ENCODE measurements at places on chromosomes 4 and X.

DNA sequence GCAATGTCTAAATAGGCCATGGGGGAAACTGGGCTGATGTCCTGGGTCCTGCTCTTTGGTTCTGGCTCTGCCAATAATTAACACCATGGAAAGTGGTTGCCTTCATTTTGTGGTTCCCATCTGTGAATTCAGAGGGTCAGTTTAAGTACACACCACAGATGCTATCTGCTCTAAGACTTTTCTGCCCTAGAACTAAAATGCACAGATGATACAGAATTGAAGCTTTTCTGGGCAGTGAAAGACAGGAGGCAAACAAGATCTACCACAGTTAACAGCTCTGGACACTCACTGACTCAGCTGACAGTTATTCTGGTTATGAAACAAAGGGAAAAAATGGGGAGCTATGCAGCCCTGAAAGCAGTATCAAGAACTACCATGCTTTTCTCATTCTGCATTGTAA is 37.3 kb downstream of the APBB2 start:
- DNase-seq: no peak

DNA sequence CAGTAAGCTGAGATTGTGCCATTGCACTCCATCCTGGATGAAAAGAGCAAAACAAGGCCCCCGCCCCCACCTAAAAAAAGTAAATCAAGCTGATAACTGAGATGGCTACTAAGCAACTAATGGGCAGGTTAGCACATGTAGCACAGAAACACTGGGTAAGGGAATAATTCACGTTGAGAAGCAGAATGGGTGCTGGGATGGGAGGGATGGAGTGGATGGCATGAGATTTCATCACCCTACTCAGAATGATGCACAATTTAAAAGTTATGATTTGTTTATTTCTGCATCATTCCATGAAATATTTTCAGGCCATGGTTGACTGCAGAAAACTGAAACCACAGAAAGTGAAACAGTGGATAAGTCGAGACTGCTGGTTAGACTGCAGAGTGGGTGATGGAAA is 224.0 kb downstream of the ARAP2 start:
- no peak for DNase-seq

- DNase-seq: no peak
These were observed 27.7 kb downstream of the SLIT2 start for GRCh38 chr4:20279381-20279780.

DNA sequence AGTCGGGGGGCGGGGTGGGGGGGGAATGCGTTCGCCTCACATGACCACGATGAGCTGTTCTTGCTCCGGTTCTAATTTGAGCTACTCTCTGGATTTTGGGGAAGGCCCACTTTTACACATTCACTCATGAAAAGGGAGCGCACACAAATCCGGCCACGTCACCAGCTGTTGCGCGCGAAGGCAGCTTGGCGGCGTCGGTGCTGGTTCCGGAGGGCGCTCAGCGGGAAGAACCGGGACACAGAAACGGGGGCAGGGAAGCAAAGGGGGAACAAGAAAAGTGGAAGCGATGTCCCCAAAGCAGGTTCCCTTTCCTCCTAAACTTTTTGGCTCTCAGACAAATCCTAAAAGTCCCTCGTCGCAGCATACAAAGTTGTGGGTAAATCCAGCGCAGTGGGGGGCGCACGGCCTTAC is 605 bp downstream of the ANXA5 start:
- peak; percentile 24 for DNase-seq

- no peak for DNase-seq
These were observed 12.7 kb upstream of the HHIP start for GRCh38 chr4:144633215-144633614.
